ENCODE measurements at places on chromosomes 4 and X.

GRCh38 chr4:79207281-79207680 is 118.6 kb downstream of the NAA11 start:
- DNase-seq = no peak

DNA sequence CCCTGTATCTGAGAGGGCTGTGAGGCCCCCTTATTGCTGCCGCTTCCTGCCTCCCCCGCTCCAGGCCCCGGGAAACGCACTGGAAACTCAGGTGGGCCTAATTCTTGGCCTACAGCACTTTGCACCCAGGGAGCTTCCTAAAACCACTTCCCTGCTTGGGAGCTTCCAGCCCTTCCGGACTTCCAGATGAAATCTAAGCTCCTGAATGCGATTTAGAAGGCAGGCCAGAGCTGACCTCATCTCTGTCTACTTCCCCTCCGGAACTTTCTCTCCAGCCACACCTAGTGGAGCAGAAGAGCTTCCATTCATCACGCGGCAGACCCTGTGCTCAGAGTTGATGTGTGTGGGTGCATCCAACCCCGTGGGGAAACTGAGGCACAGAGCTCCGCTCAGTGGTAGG is 84.2 kb downstream of the SORCS2 start:
- no peak for DNase-seq

DNA sequence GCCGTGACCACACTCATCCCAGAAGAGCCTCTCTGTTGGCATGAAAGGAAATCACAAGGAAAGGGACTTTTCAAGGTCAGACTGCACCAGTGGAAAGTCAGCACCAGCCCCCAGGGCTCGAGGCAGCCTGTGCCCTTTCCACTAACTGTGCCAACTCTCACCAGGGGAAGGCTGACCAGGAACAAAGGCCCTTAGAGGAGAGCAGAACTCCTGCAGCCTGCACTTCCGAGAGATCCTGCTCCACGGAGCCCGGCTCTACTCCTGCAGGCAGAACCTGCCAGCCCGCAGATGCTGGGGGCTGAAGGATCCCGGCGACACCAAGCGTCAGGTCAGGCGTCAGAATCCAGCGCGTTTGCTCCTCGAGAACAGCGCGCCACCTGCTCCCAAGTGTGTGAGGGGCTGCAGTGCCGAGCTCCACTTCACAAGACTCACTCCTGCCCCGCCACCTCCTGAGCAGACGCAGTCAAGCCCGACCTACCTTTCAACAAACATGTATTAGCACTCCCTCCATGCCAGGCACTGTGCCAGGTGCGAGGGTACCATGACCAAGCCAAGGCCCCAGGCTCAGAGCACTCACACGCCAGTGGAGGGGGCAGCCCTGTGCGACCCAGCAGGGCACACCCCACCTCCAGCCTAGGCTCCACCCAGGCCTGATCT is 13.6 kb upstream of the HELT start:
- DNase-seq = no peak

DNA sequence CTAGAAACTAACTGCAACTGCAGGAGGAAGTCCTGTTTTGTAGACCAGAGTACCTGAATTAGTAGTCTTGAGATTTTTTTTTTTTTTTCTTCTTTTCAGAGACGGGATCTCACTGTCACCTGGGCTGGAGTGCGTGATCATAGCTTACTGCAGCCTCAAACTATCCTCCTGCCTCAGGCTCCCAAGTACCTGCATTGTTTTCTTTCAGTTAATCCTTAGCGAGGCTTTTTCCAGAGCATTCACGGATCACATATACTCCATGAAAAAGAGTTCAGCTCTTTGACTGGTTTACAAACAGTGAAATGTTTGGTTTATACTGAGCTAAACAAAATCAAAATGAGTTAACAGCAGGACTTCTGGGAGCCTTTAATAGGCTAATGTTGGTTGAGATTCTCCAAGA is 45.8 kb downstream of the KLHL15 start:
- no peak for DNase-seq

- no peak for DNase-seq
Measured at GRCh38 chr4:56857601-56858309, 36.3 kb upstream of the SPINK2 start.

All from HS-5 (cell line).